Activated T-helper 17 cell treated with anti-CD3 and anti-CD28 coated beads, Interleukin-2, amount 50 U/mL, for 72 hours (primary cell): ENCODE measurements at places on chromosomes 7 and 10. TPM values are rescaled to one million over a fixed set of nuclear protein-coding genes. Genes with fewer than 3 reads are reported as not detected.

The CYP3A5 gene
- total RNA-seq = not detected

GRCh38 chr10:91598211-91598977 is 34.5 kb downstream of the PPP1R3C start:
- ATAC-seq = no peak

GRCh38 chr10:123580426-123580825 is 85.7 kb upstream of the GPR26 start:
- no peak for ATAC-seq

GRCh38 chr10:26540601-26541000 is 102.5 kb downstream of the APBB1IP start:
- ATAC-seq = no peak

DNA sequence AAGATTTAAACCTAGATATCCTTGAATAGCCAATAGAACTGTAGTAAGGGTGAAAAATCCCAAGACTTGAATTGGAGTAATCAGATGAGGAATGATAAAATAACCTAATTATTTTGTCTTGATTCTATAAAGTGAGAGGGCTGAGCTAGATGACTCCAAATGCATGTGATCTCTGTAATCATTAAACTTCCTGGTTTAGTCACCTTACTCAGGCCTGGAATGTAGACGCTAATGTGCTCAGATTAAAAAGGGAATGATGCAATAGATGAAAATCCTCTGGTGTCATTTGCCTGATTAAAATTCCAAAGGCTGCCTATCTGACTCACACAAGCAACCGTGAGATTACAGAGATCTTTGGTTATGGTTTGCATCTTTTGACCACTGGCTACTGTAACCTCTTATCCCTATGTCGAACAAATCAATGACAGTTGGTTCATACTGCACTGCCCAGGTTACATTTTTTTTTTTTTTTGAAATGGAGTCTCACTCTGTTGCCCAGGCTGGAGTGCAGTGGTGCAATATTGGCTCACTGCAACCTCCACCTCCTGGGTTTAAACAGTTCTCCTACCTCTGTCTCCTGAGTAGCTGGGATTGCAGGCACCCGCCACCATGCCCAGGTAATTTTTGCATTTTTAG is 2.9 kb upstream of the HKDC1 start:
- no peak for ATAC-seq
